Central memory CD4-positive, alpha-beta T cell (primary cell): ENCODE measurements at places on chromosomes 12 and 14.

DNA sequence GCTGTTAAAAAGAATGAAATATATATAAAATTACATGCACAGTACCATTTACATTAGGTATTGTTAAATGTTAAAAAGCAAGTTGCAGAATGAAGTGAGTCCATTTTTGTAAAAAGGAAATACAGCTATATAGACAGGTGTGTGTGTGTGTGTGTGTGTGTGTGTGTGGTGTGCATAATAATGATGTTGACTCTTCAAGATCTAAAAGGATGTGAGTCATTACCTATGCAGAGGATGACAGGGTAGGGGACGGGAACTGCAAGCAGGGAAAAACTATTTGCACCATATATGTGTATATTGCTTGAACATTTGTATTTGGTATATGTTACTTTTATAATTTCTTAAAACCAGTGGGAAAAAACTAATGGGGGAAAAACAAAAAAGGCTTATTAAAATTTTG is 3.1 kb downstream of the C14orf39 start:
- DNase-seq = no peak

DNA sequence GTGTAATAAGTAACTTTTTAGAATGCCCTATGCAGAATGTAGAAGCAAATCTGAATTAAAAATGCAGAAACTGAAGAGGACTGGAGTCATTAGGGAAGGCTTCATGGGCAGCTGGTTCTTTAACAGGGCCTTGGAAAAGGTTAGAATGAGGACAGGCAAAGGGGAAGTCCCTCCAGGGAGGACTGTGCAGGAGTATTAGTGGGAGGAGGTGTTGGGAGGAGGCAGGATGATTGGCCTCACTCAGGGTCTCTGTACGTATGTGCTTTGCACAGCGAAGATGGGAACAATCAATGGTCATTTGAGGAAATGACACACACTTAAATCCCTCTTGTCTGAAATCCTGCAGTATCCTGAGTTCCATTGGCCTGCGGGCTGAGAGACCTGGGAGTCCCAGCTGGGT is 119.7 kb downstream of the PTCSC3 start:
- DNase-seq = no peak

- DNase-seq = no peak
Measured at GRCh38 chr12:32894566-32894965, 2.0 kb downstream of the PKP2 start.

DNA sequence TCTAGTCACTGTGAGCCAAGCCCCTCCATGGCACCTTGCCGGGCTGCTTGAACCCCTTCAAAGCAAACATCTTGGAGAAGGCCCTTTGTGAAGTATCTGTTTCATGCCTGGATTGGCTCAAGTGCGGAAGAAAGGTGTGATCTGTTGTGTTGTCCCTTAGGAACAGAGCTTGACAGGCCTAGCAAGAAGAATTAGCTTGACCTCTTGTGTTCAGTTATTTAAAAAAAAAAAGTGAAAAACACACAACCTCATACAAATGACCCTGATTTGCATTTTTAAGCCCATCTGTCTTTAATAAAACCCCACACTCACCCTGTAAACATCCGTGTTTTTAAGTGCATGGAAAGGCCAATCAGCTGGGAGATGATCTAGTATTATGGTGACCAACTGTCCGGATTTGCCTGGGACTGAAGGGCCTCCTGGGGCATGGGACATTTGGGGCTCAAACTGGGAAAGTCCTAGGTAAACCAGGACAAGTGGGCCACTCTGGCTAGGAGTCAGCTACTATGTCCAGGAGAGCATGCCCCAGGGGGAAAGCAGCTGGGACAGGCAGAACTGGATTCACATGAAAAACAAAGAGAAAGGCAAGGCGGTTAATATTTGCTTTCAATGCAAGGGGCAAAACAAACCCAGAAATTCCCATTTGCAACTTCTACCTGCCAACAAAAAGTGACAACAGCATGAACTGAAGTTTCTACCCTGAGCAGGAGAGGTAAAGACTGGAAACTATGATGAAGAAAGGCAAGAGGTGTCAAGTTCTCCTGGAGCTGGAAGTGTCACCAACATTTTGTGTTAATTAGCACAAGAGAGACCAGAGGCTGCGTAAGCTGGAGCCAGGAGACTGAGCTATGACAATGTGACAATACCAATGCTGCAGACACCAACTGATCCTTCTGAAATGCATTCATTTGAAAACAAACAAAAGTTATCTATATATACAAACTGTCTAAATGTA is 78.6 kb downstream of the CLMN start:
- no peak for DNase-seq
